ENCODE measurements at places on chromosomes 1 and 21.

DNA sequence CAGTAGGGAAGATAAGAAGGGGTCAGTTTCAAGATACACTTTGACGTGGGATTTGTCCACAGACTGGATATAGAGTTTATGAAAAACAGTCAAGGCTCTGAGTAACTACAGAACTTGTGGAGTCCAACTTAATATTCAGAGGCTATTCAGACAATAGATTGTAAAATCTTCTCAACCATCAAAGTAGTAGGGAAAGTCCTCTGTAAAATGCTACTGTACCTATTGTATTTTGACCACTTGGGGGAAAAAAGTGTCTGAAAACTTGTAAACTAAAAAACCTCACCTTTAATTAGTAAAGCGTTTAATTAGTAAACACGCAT lies 10.5 kb downstream of the PTP4A2 start:
- DNase-seq, result no peak

DNA sequence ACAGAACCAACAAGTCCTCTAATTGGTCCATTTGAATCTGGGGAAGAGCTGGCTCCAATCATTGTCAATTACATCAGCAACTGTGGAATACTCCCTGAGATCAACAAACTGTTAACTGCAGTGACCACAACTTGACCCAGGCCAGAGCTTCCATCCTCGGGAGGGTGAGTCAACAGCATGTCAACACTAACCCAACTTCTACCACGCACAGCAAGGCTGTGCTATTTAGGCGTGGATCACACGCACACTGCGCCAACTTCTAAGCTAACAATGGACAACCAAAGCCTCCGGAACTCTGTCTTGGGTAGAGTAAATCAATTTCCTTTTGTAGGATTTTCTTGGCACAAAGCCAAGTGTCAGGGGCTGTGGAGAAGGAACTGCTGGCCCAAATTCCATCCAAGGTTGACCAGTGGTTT lies 30.4 kb downstream of the APP start:
- no peak for DNase-seq

GRCh38 chr1:24803987-24804530 lies 58.8 kb downstream of the CLIC4 start:
- DNase-seq, result no peak

GRCh38 chr1:241475671-241476070 lies 43.9 kb downstream of the FH start:
- DNase-seq, result no peak

- peak; percentile 62 for DNase-seq
These were observed at the start of gene EVI5 for GRCh38 chr1:92784639-92785500. EVI5 (minus strand) TSS chr1:92785108; CDS start chr1:92736546, 48,562 bp downstream.

- no peak for DNase-seq
These were observed 60.9 kb downstream of the SLX9 start for GRCh38 chr21:45000637-45001133.

DNA sequence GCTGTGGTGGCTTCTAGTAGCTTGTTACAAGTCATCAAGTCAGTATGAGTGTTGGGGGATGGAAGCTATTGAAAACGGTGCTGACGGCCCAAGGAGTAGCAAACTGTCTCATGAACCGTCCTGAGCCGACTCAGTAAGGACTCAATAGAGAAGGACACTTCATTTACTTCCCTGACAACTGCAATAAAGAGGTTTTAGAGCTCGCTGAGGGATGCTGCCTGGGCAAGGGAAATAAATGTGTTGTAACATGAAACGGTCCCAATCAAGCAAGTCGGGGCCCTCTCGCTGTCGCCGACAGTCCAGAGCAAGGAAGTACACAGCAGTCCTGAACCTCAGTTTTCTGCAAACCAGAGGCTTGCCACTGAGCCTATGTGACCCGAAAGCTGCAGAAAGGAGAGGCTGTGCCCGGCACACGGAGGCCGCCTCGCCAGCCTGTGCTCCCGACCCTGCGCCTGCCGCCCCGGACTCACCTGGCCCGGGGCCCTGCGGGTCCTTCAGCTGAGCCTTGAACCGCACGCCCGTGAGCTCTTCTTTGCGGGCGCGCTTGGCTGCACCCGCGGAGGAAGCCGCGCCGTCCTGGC lies 423 bp downstream of the URB1 start:
- no peak for DNase-seq

- no peak for DNase-seq
These were observed 17.1 kb downstream of the MR1 start for GRCh38 chr1:181050922-181051321.

GRCh38 chr1:169884634-169885033 lies 9.1 kb downstream of the SCYL3 start:
- no peak for DNase-seq

- no peak for DNase-seq
These were observed 420.7 kb upstream of the USP24 start for GRCh38 chr1:55635856-55636255.

DNA sequence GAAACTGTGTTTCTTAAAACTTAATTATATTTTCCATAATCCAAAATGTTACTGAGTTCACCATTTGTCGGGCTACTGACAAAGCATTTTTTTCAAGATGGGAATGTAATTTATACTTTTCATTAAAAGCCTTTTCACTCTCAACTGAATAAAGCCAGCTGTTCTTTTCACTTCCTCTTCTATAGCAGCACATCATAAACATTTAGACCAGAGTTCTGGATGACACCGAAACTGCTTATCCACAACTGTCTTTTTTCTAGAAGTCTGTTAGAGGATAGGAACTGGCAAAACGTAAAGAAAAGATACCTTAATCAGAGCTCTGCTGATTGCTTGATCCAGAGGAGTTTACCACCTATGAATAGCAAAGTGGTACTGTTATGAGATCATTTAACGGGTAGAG lies 594.7 kb downstream of the ADGRL2 start:
- DNase-seq, result no peak

GRCh38 chr1:204971517-204972336 lies 71.3 kb upstream of the CNTN2 start:
- DNase-seq, result no peak

DNA sequence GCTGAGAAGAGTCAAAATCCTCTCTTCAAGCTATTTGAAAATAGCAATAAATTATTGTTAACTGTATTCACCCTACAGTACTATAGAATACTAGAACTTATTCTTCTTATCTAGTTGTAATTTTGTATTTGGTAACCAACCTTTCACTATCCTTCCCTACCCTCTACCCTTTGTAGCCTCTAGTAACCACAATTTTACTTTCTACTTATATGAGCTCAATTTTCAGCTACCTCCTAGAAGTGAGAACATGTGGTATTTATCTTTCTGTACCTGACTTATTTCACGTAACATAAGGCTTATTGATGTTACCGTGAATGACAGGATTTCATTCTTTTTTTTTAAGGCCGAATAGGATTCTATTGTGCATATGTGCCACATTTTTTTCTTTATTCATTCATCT lies 30.0 kb downstream of the ZC3H11B start:
- no peak for DNase-seq

- DNase-seq, result no peak
These were observed 7.0 kb upstream of the P3R3URF start for GRCh38 chr1:46183079-46183847.

DNA sequence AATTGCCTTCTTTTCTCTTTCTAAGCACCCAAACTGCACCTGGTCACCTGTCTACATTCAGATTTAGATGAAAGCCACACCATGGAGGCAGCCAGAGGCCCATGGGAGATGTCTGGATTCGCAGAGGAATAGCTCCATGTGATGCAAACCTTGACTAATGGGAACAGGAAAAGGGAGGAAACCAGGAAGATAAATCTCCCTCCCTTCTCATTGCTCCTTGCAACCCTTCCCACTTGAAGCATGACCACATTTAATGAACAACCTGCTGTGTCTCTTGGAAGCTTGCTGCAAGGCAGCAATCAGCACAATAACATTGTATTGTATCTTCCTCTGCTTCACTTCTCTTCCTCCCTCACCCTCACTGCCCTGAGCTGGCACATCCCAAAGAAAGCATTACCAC lies 42.6 kb upstream of the KLF17 start:
- DNase-seq, result no peak

- no peak for DNase-seq
These were observed 47.1 kb upstream of the IRF2BP2 start for GRCh38 chr1:234656944-234657654.

GRCh38 chr1:144101397-144102045 lies 129.7 kb upstream of the FAM72C start:
- no peak for DNase-seq

DNA sequence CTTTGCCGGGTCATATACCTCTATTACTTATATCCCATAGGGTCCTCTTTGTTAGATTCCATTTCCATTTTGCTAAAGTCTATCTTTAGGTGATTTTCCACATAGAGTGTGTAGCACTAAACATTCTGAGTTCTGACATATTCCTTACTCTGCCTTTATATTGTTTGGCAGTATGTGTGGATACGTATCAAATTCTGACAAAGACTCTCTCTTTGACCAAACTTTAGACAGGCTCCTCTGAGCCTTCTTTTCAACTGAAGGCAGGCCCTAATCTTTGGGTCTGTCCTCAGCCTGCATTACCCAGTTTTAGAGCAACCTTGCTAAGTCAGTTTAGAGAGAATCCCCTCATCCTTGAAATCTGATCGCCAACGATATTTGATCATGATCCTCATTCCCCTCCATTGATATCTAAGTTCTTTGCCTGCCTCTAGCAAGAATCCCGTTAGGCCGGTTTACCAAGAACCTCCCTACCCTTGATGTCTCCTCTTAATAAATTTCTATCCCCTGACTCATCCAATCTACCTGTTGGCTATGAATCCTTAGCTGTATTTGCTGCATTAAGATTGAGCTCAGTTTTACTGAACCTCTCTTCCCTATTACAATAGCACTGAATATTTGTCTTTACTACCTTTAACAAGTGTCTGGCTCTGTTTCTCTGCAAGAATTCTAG lies 10.4 kb upstream of the PPT1 start:
- no peak for DNase-seq

DNA sequence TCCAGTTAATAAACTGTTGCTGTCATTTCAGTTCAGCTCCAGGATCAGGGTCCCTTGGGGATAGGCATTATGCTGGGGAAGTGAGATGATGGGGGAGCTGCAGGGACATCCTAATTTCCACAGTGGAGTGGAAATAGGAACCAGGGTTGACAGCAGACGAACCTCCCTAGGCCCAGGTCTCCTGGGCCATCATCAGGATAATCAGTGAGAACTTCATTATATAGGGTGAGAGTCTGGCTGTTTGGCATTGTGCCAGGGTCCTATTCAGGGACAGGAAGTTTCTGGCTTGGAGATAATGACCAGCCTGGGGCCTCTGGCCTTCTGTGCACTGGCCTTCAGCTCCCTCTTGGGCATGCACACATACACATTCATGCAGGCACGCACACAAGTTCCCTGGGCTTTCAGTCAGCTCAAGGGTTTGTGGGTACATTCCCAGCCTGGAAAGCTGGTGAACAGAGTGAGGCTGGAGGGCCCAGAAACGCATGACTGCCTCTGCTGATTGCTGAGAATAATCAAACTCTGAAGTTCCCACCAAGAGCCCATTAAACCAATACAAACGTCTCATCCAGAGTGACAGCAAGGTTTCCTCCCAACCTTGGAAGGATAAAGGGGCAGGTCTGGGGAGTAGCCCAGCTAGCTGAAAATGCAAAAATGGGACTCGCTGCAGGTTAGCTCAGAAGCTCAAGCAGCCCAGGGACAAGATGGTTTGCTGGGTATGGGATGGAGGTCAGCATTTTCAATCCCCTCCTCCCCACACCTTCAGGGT lies 13.9 kb upstream of the LRIG2 start:
- DNase-seq, result no peak
